ENCODE measurements at places on chromosomes 13 and 19.

DNA sequence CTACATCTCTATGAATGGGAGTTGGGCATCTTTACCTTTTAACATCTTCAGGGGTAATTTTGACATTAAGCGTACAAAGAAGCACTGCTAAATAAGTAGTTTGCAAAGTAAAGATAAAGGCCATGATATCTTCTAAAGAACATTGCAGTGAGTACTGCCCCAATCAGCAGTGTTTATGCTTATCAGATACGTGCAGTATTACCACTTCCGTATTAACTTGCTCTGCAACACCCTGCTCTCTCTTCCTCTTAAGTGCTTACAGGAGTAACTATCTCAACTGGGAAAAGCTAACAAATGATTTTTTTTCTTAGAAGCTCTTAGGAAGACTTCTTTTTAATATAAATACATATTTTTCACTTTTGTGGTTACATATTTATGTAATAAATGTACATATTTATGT, 793.7 kb upstream of the SLC10A2 start:
- no peak for DNase-seq

DNA sequence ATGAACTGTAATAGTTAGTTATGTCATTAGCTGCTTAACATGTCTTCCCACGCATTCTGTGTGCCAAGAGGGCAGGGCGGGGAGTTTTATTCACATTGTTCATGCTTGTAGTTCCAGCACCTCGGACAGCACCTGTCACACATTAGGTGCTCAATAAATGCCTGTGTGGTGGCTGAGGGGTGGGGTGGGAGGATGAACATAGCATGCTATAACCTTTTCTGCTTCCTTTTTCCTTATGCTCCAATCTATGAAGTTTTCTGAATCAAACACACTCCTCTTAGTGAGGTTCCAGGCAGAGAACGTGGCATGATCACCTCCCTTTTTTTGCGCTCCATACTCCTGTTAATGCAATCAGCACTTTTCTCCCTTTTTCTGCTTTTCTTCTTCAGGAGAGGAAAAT, 15.8 kb upstream of the PTPRS start:
- DNase-seq = no peak

- DNase-seq = no peak
Measured at GRCh38 chr19:18263324-18264136, 10.7 kb downstream of the IQCN start.

DNA sequence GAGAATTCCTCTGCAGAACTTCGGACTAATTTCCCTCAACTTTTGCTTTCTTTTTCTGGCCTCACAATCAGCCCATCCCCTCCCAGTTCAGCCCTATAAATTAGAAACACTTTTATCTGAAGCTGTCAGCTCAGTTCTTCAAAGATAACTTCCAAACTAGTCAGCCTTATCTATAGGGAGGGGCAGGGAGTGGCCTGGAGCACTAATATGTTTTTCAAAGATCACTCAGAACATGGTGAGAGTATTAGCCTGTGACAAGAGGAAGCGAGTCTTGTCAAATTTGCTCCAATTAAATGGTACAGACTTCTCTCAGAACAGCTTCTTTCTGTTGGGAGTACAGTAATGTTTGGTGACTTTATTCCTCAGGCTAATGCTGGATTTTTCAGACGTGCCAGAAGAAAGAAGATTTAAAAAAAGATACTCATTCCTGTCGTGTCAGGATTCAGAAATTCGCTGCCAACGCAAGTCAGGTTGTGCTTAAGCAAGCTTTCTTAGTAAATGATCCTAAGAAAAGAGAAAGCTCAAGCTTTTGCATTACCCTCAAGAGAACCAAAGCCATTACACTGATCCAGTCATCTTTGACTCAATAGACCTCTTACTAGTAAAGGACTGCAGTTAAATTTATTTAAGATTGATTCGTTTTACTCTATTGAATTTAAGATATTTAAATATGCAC, 1033.6 kb downstream of the SLITRK5 start:
- DNase-seq = no peak

DNA sequence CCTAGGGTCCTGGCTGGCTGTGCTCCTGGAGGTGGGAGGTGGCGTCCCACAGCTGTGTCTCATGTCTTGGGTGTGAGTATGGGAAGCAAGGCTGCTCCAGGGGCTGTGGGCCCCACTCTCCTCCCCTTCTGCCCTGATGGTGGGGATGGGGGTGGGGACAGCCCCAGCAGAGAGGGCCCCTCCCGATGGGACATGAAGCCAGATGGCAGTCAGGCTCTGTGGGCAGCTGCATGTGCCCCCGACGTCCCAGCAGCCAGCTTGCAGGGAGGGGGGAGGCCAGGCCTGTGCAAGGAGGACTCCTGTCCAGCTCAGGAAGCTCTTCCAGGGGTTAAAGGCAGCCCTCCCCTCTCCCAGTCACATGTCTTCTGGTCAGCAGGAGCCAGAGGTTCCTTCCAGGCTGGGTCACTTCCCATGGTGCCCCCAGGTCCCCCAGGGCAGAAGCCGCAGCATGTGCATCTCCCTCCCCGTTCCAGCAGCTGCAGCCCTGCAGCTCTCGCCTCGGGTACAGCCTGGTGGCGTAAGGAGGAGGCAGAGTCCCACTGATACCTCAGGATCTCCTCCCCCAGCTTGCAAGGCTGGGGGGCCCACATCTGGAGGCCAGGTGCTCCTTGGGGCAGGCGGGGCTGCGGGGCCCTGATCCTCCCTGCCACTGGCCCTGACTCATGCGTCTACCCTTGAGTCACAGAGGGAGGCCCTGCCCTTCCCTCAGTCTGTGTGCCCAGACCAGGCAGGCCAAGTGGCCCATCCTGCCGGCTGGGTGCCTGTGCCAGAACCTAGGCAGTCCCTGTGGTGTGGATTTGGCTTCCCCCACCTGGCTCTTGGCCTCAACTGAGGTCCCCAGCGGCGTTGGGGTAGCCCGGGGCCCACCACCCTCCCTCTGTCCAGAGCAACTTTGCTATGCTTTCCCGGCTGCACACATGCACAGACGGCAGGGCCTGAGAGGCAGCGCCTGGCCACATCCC, 13.0 kb downstream of the YIPF2 start:
- no peak for DNase-seq

GRCh38 chr13:27975564-27976361, 6.6 kb upstream of the CDX2 start:
- no peak for DNase-seq

DNA sequence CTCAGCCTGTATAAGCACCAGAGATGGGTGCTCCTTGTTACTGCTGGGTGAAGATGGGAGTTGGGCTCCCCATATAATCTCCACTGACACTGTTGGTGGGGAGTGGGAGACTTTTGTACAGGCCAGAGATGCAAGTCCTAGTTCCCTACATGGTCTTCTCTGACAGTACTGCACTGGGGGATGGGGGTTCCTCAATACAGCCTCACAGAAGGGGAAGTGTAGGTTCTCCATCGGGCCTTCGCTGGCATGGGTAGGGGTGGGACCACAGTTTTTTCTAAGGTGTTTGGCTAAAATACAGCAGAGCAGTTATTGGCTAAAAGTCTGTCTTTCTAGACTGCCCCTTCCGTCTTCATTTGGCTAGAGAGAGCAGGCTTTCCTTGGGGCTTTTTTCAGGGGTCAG, 167.2 kb upstream of the SERP2 start:
- DNase-seq = no peak

GRCh38 chr13:114024603-114025404, 50.9 kb upstream of the C13orf46 start:
- no peak for DNase-seq

DNA sequence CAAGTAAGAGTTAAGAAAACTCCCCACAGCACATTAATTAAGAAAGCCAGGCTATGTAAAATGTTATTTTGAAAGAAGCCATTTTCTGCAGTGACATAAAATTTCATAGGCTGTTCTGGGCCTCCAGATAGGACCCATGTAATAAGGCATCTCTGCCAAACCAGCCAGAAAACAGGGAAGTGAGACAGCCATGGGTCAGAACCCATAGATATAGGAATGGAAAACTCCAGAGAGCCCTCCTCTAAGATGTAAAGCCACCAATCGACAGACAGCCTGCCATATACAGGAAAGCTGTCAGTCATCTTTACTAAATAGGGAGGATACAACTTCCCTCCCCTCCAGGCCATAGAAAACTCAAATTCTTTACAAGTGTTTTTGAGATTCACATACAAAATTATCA, 493.3 kb downstream of the COG6 start:
- DNase-seq = no peak

- DNase-seq = peak; percentile 9
Measured at GRCh38 chr13:113928685-113929627, 44.9 kb downstream of the C13orf46 start.

- no peak for DNase-seq
Measured at GRCh38 chr13:113089693-113090414, 15.7 kb upstream of the F7 start.

- no peak for DNase-seq
Measured at GRCh38 chr13:52878831-52879230, 30.4 kb upstream of the PCDH8 start.

DNA sequence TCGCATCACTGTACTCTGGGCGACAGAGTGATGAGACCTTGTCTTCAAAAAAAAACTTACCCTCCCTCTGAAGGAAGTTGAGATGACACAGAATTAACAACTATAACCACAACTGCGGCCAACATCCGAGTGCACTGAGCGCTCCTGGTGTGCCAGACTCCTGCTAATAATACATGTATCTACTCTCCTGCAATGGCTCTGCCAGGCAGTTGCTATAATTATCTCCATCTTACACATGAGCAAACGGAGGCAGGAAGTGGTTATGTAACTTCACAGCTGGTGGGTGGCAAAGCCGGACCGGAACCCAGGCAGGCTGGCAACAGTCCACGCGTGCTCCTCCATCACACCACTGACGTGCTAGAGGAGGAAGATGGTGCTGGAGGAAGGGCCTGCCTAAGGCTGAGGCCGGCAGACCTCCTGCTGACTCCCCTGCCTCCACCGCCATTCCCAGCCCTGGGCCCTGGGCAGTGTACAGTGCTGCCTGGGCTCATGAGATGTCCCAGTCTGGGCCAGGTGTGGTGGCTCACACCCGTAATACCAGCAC, 12.6 kb downstream of the XRCC1 start:
- DNase-seq = no peak

DNA sequence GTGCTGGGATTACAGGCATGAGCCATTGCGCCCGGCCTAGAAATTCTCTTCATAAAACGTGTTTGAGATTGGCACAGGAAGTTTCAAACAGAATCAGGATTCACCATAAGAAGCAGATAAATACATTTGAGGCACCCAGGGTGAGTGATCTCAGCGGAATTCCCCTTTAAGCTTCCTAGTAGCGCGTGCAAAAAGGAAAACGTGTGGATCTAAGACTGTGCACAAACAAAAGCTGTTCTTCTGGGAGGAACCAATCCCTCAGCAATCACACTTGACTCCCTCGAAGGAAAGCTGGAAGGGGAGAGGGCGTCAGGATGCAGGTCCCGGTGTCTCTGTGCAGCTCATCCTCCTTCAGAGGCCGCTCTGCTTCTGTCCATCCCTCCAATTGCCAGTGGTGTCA, 15.5 kb downstream of the MCF2L start:
- DNase-seq = no peak

GRCh38 chr13:77065461-77066147, 38.6 kb upstream of the FBXL3 start:
- DNase-seq = no peak

DNA sequence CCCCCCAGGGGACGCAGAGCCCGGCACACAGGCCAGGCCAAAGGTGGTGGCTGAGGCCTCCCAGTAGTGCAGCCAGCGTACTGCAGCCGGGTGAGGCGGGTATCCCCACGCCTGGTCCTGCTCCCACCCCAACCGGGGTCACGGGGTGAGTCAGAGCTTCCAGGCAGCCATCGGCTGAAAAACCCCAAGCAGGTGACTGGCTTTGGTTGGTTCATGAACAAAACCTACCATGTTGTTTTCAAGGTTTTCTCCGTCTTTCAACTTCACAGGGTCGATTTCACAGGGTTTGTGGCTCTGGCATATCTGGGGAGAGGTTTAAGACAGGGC, 42.1 kb upstream of the C13orf46 start:
- no peak for DNase-seq

GRCh38 chr19:48634424-48635262, 2.5 kb downstream of the DBP start:
- peak; percentile 98 for DNase-seq

GRCh38 chr13:102495663-102496062, 93.8 kb upstream of the FGF14 start:
- no peak for DNase-seq

DNA sequence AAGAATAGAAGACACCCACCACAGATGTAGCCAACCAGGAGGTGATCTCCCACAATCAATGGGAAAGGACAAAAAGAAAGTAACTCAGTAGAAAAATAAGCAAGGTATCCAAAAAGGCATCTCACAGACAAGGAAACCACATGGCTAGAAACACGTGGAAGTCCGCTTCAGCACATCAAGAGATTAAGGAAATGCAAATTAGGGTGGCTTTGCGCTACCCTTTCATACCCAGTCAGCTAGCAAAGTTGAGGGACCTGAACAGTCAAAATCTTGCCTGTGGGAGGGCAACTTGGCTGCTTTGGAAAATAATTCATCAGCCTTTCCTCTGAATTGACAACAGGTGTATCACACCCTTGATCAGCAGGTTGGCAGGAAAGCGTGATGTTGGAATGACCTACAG, 11.6 kb upstream of the UQCR11 start:
- no peak for DNase-seq

DNA sequence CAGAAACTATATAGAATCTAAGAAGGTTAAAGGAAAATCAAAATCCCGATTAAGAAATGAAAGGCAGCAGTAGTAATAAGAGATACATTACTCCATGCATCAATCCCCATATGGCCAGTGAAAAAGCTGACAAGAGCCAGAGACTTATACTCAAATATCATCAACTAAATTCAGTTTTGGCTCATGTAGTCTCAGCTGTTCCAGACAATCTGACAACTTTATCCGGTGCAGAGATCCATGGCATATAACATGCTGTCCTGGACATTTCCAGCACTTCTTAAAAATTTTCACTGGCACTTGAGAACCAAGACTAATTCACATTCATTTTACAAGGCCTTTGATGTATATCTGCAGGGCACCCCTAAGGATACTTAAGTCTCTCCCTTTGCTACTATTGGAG, 255.7 kb upstream of the KLHL1 start:
- DNase-seq = no peak

DNA sequence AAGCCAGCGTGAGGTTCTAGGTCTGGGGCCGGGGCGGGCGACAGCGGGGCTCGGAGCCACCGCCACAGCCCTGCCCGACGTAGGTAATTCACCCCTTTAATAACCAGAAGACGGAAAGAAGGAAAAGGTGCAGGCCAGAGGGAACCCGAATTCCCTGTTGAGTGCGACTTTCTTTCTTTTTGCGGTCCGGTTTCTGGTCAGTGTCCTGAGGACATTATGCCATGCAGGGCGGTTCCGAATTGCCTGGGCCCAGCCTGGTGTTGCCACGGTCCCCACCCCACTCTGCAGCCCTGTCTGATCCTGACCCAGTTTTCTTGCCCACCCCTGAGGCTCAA, 18.4 kb upstream of the TFDP1 start:
- DNase-seq = no peak

DNA sequence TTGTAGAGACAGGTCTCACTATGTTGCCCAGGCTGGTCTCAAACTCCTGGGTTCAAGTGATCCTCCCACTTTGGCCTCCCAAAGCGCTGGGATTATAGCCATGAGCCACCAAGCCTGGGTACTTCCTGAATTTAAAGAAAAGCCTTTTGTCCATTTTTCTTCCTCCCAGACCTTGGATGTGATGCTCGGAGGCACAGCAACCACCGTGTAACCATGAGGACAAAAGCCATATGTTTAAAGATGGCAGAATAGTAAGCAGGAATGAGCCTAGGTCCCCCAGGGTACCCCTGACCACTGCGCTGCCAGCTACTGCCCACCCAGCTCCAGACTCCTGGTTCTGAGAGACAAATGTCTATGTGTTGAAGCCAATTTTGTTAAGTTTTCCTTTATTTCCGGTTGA, 31.1 kb downstream of the ZC3H4 start:
- no peak for DNase-seq

- no peak for DNase-seq
Measured at GRCh38 chr19:51289635-51290034, 21.8 kb upstream of the IGLON5 start.
